ENCODE measurements at places on chromosomes 6 and 20.

DNA sequence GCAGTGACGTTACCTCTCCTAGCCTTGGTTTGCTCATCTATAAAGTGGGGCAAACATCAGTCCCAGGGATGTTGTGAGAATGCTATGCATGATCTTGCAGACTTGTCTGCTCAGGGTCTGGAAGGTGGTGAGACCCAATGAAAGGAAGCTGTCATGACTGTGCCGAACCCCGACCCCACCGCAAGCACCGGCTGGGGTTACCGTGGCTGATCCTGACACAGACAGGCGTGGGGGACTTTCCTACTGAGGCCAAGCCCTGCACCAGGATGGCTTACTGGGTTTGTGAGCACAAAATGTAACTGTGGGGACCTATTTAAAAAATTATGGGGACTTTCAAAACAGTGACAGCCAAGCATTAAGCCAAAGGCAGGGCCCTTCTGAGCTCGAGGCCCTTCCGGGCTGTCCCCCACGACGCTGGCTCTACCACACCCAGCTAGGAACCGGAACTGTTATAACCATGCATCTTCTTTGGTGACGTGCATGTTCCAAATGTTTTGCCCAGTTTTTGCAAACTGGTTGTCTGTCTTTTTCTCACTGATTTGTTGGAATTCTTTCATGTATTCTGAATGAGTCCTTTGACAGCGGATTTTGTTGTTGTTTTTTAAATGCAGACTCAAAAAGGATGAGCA, 76.6 kb upstream of the PMEPA1 start:
- no peak for DNase-seq

DNA sequence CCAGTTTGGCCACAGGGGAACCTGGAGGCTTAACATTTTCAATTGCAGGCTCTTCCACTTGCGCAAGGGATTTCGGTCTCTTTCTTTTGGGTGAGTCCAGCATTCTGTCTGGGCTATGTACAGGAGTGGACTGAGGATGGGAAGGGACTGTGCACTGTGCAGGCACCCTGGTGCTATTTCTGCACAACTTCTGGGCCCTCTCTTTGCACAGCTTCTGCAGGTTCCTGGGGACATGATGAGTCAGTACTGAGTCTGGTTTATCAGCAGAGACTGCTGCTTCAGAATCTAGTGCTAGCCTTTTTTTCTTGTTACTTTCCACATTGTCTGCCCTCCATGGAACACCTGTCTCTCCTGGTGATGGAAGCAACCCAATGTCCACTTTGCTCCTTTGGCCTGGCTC, 78.5 kb upstream of the ASF1A start:
- DNase-seq: no peak

GRCh38 chr6:163860287-163861081, 446.0 kb downstream of the QKI start:
- DNase-seq: peak; percentile 50

DNA sequence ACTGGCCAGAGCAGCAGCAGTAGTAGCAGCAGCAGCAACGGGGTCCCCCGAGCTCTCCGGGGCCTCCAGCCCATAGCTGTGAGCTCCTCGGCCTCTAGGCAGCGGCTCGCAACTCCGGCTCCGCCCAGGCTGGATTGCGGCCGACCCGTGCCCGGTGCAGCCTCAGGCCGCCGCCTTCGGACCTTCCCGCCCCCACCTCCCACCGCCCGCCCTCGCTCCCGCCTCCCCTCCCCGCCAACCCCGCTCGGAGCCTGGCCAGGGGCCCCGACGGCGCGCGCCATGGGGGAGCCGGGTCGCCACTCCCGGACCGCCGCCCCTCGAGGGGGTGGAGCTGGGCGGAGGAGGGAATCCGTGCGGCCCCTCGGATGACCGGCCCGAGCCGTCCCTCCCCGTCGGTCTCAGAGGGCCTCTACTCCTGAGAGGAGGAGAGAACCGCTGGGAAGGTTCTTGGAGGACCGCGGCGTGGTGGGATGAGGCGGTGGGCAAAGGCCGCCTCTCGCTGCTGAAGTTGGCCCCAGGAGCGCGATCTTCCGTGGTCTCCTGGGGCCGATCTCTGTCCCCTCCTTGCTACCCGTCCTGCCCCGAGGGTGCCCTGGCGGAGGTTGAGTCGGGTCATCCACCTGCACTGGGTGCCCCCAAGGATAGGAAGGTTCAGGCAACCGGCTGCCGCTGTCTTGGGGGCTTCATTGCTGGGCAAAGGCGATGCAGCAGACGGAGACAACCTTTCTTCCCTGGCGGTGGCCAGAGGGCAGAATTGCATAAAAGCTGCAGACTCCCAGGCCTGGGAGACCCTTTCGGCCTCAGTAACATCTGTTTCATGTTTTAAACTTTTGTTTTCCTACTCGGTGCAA, at the start of gene ADAM33:
ADAM33 (minus strand) TSS at position 80 of the 851 bp plus-strand sequence; CDS start at position 74, 6 bp downstream.
- peak; percentile 52 for DNase-seq

DNA sequence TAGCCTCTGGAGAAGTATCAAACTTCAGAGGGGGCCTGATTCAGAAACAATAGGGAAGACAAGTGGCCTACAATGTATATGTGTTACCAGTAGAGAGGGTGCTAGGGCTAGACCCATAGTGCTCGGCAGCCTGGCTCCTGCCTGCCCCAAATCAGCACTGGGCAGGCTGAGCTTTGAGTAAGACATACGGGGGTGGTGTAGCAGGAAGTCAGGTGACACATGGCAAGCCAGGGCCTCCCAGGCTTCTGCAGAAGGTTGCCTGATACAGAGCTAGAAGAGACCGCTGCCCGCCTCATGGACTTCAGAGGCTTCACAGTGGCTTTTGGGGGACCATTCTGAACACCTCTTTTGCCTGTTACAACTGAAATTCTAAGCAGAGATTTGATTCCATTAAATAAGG, 43.4 kb downstream of the RALY start:
- DNase-seq: no peak

DNA sequence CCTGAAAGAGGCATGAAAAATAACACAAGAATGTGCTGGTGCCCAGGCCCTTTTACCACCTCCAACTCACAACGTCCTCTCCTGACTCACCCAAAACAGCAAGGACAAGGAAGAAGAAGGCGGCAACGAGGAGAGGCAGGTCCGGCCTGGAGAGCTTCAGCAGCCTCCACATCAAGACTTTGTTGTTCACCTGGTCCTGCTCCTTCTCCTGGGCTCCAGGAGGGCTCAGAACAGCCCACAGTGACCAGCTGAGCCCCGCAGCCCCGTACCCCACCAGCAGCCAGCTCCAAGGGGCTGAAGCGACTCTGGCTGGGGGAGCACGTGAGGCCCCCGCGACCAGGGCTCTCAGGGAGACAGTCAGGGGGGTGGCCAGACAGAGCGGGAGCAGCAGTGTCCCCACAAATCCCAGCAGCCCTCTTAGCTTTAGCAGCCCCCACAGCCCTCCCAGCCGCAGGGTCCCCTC, 857 bp downstream of the TAP2 start:
- no peak for DNase-seq

GRCh38 chr20:21208999-21209398, 83.1 kb downstream of the KIZ start:
- peak; percentile 48 for DNase-seq

- DNase-seq: no peak
Observed at GRCh38 chr6:39348740-39349139, 26.2 kb upstream of the KCNK16 start.

DNA sequence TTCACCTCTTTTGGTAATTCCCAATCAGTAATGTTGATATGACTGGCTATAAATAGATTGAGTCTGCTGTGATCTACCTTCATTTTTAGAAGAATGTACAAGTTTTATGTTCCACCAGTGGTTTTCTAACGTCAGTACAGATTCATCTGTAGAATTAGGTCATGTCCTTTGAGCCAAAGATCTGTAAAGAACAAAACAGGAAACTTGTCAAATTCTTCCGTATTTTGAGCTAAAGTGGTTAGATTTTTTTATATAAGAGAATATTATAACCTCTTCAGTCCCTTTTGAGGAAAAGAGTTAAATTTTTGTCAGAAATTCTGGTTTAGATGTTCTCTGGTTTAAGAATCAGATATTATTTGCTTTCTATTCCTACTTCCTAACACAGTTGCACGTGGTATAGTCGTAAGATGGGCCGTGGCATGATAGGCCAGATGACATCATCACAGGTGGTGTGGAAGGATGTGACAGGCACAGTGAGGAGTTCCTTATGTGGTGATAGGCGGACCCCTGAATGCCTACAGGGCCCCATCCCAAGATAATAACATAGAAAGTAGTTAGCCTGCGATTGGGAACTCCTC, 62.3 kb downstream of the SNX9 start:
- DNase-seq: no peak

DNA sequence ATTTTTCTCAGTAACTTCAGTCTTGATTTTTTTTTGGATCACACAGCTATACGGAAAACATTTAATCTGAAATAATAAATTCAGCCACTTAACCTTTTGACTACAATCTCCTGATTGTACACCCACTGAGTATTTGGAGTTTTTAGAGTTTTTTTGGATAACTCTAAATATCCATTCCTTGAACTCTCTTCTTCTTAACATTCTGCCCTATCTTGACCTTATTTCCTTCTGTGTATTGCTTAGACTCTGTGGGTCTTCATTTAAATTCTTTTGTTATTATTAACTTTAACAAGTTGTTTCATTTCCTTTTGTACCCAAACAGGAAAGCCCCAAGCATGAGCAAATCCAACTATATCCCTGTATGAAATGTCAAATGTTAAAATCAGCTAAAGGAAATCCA, 170.2 kb upstream of the PTCHD4 start:
- no peak for DNase-seq

DNA sequence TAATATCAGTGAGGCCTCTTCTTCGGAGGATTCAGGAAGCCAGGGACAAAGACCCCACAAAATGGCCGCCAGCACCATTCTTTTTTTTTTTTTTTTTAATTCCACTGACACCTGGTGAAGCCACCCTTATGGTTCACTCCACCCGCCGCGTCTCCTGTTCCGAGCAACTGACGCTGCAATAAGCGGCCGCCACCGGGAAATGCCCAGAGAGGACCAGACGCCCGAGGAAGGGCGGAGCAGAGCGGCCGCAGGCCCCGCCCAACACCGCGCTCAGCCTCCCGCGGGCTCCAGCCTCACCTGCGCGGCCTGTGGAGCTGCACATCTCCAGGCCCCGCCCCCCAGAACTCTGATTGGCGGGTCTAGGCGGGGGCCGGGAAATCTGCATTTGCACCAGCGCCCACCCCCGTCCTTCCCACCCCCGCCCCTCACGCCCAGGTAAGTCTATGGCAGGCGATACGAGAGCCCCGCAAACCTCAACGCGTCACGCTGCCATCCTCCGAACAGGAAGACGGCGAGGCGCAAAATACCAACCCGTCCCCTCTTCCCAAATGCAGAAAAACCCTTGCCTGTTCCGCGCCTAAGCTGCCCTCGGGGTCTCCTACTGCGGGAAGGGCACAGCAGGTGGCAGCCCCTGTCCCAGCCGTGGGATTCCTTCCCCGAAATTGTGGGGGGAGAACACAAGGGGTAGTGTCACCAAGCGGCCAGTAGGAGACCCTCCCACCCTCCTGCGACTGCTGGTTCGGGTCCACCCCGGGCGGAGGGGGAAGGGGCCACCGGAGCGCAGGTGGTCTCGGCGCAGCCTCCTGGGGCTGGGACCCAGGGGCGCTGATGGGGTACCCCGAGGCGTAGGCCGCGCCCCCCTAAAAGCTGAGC, 960 bp downstream of the ATP9A start:
- no peak for DNase-seq

DNA sequence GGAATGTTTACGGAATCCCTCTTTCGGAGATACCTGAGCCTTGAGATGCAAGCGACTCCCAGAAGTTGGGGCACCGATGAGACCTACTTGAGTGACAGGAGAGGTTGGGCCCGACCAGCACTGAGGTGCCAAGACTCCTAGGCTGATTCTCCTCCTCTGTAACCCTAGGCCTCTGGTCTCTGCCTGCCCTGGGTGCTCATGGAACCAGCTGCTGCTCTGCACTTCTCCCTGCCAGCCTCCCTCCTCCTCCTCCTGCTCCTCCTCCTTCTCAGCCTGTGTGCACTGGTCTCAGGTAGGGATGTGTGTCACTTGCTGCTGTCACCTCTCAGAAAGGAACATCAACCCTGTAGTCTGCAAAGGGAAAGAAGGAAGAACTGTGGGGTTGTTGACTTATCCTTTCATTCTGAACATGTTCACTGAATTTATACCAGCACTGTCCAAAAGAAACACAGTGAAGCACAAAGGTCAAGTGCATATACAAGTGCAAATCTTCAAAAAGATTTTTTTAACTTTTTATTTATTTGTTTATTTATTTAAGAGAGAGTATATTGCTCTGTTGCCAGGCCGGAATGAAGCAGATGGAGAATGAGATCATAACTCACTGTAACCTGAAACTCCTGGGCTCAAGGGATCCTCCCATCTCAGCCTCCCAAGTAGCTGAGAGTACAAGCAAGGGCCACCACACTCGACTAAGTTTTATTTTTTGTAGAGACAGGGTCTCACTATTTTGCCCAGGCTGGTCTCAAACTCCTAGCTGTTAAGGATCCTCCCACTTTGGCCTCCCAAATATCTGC, 913 bp downstream of the BTN2A2 start:
- peak; percentile 68 for DNase-seq

DNA sequence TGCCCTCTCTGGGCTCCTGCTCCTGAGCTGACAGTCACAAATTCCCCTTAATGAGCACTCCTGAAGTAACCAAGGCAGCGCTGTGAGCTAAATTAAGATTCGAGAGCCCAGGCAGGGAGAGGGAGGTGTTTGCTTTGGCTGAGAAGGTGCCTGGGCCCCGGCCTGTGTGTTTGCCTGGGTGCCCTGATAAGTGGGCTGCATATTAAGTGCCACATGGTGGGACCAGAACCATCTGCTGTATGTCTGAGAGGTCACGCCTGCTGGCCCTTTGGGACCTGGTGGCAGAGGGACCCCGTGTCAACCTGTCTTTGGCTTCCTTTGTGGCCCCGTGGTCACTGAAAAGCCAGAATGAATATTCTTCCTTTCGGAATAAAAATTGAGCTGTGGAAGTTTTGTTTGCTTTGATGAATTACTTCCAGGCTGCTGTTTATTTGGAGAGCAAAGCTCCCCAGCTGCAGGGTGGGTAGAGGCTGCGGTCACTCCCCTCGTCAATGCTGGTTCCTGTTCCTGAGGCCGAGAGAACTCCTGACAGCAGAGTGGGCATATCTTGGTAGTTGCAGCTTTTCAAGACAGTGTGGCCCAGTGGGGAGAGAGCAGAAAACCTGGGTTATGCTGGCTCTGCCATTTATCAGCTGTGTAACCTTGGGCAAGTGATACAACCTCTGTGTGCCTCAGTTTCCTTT, 17.5 kb upstream of the KCNK16 start:
- no peak for DNase-seq

- DNase-seq: no peak
Observed at GRCh38 chr20:31833931-31834521, 11.4 kb downstream of the FOXS1 start.

DNA sequence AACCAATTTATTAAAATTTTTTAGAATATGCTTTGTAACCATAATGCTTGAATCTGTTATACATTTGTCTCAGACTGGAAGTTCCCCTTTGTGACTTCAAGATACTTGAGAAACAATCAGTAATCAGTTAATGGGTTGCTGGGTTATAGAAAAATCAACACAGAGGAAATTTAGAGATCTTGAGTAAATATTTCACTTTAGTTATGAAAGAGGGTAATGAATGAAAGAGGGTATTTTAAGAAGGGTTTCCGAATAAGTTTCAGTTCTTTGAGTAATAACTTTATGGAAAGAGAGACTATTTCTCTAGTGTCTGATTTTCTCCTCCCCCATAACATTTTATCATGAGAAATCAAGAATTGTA, 21.4 kb downstream of the ZFAND3 start:
- DNase-seq: no peak

GRCh38 chr6:13917141-13917540, 7.6 kb upstream of the RNF182 start:
- DNase-seq: peak; percentile 59

GRCh38 chr20:32623667-32624157, 38.6 kb upstream of the NOL4L start:
- DNase-seq: no peak
